ENCODE measurements at places on chromosomes 11 and 22. TPM values are rescaled to one million over a fixed set of nuclear protein-coding genes. Genes with fewer than 3 reads are reported as not detected.

The PACSIN3 gene
- total RNA-seq, result 27.2 TPM

GRCh38 chr11:39772525-39773137 is 1686.8 kb downstream of the LRRC4C start:
- no peak for DNase-seq

GRCh38 chr11:47587039-47587716 is 700 bp downstream of the FAM180B start:
- no peak for DNase-seq

DNA sequence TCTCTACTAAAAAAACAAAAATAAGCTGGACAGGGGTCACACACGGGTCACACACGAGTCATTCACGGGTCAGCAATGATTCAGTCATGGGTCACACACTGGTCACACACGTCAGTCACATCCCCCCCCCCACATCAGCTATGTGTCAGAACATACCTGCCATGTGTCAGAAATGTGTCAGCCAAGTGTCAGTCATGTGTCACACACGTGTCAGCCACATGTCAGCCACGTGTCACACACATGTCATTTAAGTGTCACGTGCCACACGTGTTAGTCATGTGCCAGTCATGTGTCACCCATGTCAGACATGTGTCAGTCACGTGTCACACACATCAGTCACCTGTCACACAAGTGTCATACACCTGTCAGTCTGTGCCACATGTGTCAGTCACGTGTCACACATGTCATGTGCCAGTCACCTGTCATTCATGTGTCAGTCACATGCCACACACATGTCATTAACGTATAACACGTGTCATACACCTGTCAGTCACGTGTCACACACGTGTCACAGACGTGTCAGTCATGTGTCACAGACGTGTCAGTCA is 28.7 kb upstream of the MMP20 start:
- DNase-seq, result no peak

GRCh38 chr11:94583866-94584500 is 16.8 kb downstream of the PIWIL4 start:
- no peak for DNase-seq
